ENCODE measurements at places on chromosomes 4 and X. TPM values are rescaled to one million over a fixed set of nuclear protein-coding genes. Genes with fewer than 3 reads are reported as not detected.

DNA sequence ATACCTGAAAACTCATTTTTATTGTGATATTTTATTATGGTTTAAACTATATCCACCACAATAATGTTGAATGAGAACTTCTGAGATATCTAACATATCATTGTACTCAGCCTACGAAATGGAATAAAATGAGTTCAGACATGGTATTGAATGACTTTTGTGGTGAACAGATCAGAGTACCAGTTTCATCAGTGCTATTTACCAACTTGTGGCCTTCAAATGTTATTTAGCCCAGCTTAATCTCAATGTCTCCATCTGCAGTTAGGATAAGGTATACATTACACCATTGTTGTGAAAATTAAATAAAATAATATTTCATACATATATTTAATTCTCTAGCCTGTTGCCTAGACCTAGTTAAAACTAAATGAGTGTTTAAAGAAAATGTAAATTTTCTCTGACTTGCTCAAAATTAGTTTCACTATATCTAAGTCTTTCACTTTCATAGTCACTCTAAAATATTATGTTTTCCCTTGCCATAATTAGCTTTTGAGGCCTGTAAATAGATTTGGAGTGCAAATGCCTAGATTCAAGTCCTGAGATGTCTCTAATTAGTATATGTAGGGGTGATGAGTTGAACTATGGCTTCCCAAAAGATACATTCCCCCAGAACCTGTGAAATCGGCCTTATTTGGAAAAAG lies 594.2 kb downstream of the STPG2 start:
- DNase-seq, result no peak

DNA sequence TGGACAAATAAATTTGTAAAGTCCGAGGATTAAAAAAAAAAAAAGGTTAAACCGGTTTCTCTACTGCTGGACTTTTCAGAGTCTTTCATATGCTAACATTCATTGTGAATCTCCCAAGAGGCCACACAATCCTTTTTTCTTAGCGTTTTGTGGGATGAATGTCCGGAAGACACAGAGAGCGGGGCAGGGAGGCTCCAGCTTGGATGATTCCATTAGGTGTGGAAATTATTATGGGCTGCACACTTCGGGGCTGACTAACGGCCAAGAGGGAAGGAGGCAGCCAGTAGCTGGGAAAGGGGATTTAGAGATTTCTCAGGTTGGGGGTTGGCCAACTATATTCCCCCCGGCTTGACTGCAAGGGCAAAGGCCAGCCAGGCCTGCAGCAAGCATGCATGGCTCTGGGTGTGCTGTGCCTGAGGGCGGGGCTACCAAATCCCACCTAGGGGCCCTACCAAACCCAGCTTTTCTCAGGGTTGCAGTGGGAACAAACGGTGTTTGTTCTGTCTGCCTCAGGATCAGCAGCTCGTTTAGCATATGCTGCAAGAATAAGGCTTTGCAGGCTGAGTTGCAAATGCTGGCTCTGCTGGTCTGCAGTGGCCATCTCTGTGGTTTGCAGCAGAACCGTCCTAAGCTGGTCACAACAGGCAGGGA lies 28.6 kb downstream of the NYX start:
- DNase-seq, result no peak

DNA sequence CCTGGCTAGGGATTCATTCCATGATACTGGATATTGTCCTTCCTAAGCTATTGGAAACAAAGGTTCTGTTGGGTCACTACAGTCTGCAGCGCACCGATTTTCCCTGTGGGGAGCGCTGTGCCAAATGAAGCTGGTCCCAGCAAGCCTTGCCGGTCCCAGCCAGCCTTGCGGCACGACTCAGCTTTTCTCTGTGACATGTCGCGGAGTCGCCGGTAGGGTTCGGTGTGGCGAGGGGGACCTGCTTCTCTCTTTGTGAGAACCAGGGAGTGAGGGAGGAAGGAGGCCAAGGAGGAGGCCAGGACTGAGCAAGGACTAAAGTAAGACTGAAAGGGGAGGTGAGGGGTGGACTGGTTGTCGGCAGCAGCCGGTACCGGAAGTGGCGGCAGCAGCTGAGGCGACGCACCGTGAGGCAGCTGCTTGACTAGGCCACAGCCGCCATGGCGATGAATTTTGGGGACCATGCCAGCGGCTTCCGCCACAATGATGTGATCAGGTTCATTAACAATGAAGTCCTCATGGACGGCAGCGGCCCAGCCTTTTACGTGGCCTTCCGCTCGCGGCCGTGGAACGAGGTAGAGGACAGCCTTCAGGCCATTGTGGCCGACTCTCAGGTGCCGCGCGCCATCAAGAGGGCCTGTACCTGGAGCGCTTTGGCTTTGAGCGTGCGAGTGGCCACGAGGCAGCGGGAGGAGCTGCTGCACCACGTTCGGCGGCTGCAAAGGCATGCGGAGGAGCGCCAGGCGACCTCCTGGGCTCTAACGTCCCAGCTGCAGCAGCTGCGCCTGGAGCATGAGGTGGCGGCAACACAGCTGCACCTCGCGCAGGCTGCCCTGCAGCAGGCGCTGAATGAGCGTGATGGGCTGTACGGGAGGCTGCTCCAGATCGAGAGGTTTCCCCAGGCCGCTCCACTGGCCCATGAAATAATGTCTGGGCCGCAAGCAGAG lies at the start of gene TEX13D:
TSS of gene TEX13D (plus strand) at position 180 of the 944 bp plus-strand sequence. CDS start at position 438, 258 bp downstream.
- DNase-seq, result no peak

DNA sequence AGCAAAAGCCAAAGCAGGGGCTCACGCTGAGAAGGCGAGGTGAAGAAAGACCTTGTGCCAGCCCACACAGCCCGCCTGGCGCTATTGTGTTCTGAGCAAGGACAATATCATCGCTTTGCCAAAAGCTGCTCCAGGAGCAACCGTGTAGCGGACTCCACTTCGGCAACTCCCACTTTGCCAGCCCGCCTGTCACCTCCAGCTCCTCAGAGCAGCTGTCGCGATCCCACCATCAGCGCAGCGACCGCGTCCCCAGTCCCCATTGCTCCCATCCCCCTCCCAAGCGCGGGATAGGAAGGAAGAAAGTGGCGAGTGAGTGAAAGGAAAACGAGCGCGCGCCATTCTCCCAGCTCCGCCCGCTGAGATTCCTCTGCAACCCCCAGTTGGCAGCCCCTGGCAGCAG lies 759 bp downstream of the ZC4H2 start:
- peak; percentile 7 for DNase-seq

NWD2 gene
- not detected for total RNA-seq

GRCh38 chr4:121154103-121154515 lies 10.0 kb downstream of the TNIP3 start:
- no peak for DNase-seq

- DNase-seq, result no peak
Observed at GRCh38 chr4:53712408-53713020, 121.2 kb upstream of the LNX1 start.

DNA sequence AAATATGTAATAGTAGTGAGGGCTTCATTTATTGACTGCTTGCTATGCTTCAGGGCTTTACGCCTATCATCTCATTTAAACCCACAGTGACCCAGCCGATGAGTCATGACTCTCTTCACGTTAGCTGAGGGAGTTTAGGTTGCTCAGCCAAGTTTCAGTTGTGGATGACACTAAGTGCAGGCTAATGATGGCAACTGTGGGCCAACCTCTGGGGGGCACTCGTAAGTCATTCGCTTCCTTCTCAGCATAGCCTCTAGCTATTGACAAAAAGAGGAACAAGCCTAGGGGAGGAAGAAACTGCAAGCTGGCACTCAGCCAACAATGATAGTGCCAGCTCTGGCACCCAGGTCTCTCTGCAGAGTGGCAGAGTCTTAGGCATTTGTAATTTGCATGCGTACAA lies 325.0 kb downstream of the ARHGAP10 start:
- peak; percentile 72 for DNase-seq

- DNase-seq, result no peak
Observed at GRCh38 chr4:43041632-43042031, 149.1 kb downstream of the GRXCR1 start.

DNA sequence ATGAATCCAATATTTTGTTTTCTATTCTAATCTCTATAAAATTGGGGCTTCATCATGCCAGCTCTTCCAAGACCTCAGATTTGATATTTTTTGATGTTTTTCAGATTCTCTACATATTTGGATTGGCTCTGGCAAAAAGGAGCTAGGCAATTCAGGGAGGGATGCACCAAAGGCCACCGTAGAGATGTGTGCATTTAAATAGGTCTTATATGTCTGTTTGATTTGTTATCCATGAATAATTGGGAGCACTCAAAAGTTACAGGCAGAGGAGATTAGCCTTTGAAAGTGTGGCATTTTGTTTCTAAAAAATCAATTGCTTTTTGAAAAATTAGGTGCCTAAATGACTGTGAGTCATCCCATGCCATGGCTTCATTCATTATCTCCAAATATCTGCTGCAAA lies 147.1 kb upstream of the RPS6KA6 start:
- peak; percentile 2 for DNase-seq

GAGE12E gene
- not detected for total RNA-seq

GRCh38 chrX:153556767-153557166 lies 39.3 kb downstream of the ATP2B3 start:
- DNase-seq, result no peak

GPRASP2 gene
- total RNA-seq, result 9.1 TPM

GPRIN3 gene
- 2.6 TPM for total RNA-seq

DNA sequence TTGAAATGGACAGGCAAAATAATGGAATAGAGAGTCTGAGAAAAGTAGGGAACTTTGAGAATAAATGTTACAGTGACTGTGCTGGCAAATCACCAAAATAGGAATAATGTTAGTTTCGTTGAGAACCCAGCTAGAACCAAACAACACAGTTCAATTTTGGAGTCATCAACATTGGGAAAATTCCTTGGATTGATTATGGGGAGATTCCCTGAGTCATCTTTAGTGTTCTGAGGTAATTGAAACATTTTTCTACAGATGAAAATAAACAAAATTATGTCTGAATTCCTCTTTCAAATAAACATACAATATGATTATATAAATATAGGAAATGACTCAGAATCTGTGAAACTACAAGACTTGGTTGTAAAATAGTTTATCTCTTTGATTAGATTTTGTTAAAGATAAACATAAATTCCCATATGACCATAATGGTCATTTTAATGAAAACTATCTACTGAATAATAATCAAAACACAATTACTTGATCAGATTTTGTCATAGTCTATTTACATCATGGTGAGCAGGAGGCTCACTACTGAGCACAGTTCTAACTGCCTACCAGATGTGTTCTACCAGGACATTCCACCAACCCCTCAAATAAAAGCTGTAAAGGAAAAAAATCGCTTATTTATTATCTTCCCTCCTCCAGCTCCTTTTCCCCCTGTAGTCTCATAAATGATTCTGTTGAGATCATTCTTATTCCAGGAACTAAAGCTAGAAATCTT lies 51.4 kb upstream of the GABRA2 start:
- no peak for DNase-seq

DNA sequence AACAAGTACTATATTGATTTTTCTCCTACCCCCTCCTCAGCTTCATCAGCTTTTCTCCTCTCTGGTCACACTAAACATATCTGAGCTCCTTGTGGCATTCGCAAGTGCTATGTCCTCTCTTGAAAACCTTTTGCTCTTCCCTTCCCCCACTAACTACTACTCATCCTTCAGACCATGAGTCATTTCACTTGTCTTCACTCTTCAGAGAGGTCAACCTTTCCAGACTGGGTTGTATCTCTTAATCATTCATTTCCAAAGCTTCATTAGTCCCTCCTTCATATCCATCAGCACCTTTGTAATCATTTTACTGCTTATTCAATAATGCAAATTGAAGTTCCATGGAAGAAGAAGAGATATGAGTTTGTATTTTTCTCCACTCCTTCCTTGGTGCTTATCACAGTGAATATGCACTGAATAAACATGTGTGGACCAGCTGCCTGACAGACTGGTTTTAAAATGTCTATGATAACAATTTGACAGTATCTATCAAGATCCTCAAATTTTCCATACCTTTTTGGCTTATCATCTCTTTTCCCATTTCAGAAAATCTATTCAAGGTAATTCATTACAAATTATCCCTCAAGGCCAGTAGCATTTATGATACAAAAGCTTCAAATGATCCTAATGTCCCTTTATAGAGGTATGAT lies 28.4 kb downstream of the DDX60L start:
- DNase-seq, result peak; percentile 79

DNA sequence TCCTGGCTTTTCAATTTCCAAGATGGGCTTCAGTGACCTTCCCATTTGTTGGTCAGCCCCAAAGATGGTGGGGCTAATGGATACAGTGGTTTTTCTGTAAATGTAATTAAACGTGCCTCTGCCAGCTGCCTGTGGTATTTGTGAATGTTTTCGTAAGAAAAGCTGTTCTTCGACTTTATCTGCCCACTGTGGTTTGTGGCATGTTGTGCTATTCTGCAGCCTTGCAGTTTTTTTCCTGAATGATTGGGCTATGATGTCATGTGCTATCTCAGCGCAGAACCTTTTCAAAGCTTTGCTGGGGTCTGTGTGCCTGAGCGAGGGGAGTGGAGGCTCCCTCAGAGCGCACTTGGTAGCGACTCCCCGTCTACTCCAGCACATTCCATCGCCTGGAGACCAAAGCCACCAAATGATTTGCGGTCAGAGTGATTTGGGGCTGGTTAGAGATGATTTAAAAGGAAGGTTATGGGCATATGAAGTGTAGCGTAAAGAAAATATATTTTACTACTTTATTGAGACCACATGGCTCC lies 137.5 kb downstream of the PALLD start:
- peak; percentile 99 for DNase-seq

- DNase-seq, result peak; percentile 90
Observed at GRCh38 chr4:7630568-7631287, 196.0 kb upstream of the PSAPL1 start.

Measured in astrocyte (in vitro differentiated cells and primary cell).